Stimulated activated CD8-positive, alpha-beta memory T cell treated with anti-CD3 and anti-CD28 coated beads, Interleukin-7, amount 100 ng/mL, for 48 hours (primary cell): ENCODE measurements at places on chromosomes 12 and 14.

DNA sequence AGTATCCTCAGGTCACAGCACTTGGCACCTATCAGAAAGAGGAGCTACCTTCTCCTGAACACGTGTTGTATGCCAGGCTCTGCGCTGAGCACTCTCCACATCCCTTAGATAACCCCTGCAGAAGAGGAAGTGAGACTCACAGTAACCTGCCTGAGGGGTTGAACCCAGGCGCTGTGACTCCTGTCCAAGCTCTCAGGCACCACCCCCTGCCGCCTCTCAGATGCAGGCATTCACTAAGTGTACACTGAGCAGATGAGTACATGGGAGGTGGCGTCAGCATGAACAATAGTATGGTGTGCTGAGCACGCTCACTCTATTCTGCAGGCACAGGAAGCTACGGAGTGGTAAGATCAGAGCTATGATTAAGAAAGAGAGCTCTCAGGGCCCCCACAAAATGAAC is 21.0 kb upstream of the RIC8B start:
- DNase-seq: peak; percentile 78

DNA sequence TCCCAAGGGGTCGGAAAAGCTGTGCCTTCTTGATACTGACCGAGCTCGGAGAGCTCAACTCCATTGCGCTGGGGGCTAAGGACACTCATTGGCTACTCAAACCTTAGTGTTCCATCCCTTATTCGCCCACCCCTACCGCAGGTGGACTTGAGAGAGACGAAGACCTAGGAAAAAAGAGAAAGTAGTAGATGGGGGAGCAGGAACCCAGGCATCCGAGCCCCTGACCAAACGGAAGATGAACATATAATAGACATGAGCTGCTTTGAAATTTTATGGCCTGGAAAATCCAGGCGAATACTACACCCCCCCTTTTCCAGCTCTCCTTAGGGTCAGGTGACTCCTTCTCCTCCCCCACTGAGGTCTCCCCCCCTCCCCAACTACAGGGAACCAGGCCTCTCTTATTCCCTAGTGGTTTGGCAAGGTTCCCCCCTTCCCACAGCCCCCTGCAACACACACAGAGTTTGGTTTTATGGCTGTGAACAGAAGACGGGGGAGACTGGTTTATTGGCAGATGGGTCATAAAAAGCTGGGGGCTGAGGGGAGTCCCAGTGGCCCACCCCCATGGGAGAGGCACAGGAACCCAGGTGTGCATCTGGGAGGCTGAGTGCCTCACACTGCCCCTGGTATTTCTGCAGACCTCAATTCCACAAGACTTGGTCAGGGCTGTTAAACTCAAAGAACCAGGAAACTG is 1.6 kb downstream of the GDF11 start:
- no peak for DNase-seq

DNA sequence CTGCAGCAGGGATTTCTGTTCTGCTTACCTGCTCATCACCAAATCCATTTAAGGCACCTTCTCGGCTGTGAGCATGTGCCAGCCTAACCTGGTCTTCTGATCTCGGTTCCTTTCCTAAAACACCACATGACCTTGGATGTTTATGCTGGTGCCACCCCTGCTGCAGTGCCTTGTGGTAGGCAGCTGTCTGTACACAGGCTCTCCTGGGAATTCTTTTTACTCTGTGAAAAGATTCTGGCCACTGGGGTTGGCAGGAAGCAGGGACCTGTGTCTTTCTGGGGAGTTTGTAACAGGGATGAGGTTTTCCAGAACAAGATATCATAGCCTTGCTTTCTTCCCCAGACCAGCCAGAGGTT is 10.4 kb upstream of the PLEKHG3 start:
- no peak for DNase-seq

DNA sequence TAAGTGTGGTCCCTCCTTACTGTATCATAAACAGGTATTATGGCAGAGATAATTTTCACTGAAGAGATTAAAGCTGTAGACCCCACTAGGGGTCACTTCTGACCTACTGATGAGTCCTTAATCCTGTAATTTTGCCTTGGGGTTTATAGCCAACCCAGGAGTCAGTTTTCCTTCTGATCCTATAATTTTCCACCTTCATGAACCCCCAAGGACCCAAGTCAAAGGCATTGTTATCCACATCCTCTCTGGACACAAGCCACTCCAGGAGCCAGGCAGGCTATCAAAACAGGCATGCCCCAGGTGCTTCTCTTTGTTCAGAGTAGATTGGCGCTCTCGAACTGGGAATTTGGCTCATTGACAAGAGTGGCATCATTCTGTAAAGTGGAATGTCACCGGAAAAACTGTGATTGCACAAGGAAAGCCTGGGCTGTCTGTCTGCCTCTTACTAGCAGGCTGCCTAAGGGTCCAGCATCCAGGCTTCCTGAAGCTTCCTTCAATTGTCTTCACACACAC is 1523.2 kb upstream of the FLRT2 start:
- no peak for DNase-seq
